T-helper 2 cell (primary cell): ENCODE measurements at places on chromosomes 6 and 20.

DNA sequence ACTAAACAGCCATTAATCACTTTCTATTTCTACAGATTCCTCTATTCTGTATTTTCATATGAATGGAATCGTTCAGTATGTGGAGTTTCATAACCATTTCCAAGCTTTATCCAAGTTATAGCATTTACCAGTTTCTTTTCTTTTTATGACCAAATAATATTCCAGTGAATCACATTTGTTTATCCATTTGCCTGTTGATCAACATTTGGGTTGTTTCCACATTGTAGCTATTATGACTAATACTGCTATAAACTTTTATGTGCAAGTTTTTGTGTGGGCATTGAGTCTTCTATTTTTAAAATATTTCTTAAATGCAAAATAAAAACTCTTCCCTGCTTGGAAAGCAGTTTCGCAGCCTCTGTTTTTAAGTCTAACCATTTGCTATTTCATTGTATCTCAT, 336.4 kb upstream of the OPRM1 start:
- DNase-seq: no peak

GRCh38 chr20:23446505-23446904, 6.2 kb downstream of the CST11 start:
- no peak for DNase-seq

DNA sequence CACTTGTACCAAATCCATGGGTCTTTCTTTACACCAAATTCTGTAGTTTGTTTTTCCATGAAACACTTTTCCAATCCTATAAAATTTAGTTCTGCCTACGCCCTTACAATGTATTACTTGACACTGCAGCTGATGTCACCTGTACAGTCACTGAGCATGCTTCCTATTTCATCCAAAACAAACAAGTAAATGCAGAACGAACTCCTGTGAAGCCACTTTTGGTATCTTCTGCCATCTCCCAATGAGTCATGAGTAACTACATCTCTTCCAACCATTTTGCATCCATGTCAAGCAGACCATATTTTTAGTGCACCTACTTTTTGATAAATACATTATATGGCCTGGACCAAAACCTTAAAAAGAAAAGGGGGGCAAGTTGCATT, 42.4 kb downstream of the HDDC2 start:
- DNase-seq: no peak

DNA sequence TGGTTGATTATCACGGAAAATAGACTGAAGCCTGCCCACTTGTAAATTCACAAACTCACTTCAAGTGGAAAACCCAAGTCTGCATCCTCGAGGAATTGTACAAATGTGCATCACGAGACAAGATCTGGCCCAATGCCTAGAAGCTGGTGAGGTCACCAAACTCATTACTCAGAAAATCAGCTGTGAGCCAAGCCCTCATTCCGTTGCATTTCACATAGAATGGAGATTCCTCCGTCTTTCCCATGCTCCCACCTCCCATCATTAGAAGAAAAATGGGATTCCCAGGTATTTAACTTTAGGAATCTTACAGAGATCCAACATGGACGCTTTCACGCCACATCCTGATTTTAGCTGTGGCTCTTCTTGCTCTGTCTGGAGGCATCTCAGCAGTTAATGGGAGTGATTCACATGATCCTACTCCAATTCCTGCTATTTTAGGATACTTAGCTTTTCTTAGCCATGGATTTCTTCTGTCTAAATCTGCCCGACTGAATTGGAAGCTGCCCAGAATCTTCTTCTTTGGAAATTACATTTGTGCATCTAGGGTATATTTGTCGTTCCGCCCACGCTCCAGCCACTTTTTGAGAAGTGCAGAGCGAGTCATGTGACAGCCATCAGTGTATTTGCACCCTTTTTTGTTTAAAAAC, 68.7 kb upstream of the STMND1 start:
- no peak for DNase-seq

GRCh38 chr6:22737331-22737730, 168.0 kb downstream of the HDGFL1 start:
- no peak for DNase-seq

GRCh38 chr6:130674604-130675003, 152.6 kb upstream of the SMLR1 start:
- DNase-seq: no peak

- no peak for DNase-seq
Measured at GRCh38 chr20:14453259-14453658, 115.8 kb upstream of the FLRT3 start.

- DNase-seq: no peak
Measured at GRCh38 chr6:53658992-53659391, 6.6 kb downstream of the KLHL31 start.

- no peak for DNase-seq
Measured at GRCh38 chr6:80923816-80924215, 817.3 kb downstream of the BCKDHB start.

DNA sequence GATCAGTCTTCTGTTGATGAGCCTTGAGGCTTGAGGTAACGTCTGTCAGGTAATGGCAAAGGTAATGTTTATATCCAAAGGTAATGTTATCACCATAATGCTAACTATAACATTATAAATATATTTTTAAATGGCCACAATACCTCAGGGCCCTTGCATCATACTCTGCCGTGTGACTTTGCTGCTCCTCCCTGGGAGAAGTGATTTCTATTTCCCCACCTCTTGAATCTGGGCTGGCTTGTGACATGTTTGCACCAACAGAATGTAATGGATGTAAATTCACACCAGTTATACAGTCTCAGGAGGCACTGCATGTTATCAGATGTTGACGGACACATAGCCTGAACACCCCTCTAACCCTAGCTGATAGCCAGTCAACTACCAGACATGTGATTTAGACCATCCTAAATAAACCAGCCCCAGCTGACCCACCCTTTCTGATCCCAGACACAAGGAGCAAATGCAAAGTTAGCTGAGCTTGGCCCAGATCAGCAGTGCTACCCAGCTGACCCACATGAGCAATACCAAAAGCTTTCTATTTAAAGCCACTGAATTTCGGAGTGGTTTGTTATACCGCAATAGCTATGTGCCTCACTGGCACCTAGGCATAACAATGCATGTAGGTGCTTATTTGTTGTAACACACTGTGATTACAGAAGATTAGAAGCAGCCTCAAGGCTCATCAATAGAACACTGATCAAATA, 93.8 kb upstream of the SIRPA start:
- DNase-seq: no peak

GRCh38 chr20:9143926-9144325, 75.0 kb downstream of the PLCB4 start:
- no peak for DNase-seq

DNA sequence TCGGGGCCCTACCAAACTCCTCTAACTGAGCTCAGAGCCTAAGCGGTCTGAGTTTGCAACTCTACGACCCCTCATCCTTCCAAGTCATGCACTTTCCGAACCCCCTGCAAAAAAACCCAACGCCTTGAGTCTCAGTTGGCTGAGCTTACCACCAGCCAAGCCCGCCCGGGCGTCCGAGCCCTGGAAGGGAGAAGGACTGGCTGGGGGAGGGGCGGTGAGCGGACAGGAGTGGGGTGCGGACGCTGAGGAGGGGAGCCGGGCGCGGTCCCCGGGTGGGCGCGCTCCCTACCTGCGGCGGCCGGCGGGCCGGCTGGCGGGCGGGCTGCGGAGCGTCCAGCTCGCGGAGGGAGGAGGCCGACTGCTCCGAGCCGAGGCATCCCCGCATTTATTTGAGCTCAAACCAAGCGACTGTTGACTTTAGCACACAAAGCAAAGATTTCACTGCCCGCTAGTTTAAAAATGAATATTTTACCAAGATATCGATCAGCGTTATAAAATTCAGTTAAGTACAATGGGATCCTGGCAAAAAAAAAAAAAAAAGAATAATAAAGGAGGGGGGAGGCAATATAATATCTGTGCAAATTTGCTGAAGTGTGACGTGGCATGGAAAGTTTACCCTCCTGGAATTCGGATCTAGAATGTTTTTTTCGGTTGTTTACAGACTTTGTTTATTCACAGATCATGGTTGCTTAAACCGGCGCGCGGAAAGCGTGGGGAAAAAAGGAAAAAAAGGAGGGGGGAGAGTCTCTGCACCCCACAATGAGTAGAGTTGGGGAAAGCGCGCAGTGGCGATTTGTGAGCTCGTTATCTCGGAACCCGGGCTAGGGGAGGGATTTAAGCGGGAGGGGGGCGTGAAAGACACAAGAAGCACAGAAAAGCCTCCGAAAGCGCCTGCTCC, 5.9 kb downstream of the FOXA2 start:
- DNase-seq: no peak

DNA sequence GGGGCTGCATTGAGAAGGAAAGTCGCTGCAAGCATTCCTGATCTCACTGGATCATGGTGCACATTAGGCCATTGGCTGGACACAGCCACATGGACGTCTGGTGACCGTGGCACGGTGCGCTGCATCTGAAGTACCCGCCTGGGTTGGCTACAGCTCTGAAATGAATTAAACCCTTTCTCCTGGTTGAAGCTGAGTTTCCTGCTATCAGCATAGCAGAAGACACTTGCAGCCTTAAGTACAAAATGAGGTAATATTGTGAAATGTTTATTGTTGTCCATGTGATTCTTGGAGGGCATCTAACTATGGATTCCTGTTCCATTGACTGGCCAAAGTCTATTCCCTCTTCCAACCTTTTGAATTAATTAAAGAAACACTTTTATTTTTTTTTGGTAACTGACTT, 89.8 kb upstream of the ADTRP start:
- DNase-seq: no peak

DNA sequence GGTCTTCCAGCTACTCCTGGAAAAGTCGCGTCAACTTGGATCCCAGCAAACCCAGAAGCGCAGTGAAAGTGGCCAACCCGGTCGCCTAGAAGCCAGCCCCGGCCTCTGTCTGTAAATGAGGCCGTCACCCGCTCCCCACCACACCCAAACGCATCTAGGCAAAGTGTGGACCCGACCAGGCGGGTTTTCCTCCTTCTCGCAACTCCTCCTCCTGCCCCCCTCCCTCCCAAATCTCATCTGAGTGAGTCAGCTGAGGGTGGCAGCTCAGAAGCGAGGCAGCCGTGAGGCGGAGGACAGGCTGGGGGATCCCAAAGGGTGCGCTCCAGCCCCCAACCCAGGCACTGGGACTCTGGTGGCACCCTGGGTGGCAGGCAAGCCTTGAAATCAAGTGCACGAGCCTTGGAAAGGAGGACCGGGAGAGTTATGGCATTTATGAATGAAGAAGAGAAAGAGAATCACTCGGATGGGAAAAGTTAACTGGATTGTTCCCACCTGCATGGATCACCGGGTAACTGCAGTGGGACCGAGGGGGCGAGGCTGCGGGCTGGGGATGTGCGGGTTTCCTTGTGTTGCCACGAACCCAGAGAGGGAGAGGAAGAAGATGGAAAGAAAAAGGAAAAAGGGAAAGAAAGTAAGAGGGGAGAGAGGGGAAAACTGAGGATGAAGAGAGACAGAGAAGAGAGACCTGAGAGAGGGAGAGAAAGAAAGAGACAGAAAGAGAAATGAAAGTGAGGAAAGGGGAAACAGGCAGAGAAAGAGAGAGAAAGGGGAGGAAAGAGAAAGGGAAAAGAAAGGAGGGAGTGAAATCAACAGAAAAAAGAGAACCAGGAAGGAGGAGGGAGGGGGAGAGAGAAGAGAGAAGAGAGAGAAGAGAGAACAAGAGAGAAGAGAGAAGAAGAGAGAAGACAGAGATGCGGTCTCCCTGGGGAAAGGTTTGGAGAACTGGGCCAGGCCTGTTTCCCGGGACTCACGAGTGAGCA, at the start of gene APCDD1L:
Gene APCDD1L (minus strand): TSS at position 167 of the 980 bp plus-strand sequence. CDS start 692 bp downstream, outside the sequence.
- no peak for DNase-seq

- no peak for DNase-seq
Measured at GRCh38 chr6:146544616-146545182, 1.1 kb downstream of the RAB32 start.

- no peak for DNase-seq
Measured at GRCh38 chr6:150685860-150686259, 86.2 kb downstream of the PLEKHG1 start.

GRCh38 chr20:15556869-15557268, 1016.4 kb downstream of the KIF16B start:
- DNase-seq: no peak

- DNase-seq: no peak
Measured at GRCh38 chr6:105163183-105163582, 16.6 kb downstream of the POPDC3 start.

DNA sequence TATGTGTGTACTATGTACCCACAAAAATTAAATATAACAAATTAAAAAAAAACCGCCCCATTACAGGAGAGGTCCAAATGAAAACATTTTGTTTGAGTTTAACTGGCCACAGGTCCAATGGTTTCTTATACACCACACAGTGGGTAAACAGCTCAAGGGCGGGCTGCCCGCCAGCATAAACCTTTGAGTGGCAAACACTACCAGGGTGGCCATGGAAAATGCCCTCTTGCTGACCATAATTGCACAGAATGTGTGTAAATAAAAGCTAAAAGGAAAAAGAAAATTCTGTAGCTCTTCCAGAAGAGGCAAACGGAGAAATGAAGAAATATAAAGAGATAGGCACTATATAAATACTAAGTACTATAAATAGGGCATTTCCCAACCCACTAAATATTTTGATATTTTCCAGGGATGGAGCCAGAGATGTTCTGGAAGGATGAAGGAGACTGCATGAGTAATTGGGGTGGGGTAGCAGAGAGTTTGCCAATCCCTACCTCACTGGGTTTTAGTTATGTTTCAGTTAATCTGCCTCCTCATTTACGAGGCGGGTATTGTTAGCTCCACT, 1.1 kb upstream of the CDC5L start:
- no peak for DNase-seq

GRCh38 chr6:13473768-13474165, 13.6 kb downstream of the GFOD1 start:
- no peak for DNase-seq
